ENCODE measurements at places on chromosomes 6 and 20.
A peak's percentile ranks its signal among the peaks of the same experiment; 100 is the strongest.

DNA sequence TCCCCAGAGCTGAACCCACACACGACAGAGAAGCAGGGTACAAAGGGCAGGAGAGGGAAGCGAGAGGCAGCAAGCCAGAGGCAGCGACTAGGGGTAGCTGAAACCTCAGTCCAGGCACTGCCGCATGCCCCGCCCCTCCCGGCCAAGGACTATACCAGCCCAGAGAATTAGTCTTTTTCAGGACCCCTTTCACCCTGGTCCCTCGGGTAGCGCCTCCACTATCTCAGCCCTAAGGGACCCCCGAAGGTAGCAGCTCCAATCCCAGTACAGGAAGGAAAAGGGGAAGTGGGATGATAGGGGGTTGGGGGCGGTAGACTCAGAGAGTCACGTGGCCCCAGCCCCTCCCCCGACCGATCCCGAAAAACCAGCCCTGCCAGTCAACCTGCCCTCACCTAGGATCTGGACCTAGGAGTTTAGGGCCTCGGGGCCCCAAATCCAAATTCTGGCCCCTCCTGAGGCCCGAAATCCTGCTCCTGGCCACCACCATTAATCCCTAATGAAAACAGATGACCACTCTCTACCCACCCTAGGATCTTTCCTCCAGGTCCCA lies 1.3 kb downstream of the RGL2 start:
- no peak for DNase-seq

DNA sequence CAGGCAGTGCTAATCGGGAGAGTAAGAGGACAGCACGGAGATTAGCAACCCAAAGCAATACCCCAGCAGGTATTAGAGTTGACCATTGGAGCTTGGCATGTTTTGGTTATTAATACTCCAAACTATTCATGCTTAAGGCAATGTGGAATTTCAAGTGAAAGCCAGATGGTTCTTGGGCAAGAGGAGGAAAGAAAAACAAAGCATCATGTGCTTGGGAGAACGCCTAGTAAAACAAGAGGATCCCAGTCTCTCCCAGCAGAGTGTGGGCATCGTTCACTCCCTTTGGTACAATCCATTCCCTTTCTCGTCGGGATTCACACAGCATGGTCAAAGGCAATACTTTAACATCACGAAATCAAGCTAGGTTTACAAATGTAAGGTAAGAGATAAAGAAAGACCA lies 349.8 kb downstream of the PRKN start:
- DNase-seq: no peak

DNA sequence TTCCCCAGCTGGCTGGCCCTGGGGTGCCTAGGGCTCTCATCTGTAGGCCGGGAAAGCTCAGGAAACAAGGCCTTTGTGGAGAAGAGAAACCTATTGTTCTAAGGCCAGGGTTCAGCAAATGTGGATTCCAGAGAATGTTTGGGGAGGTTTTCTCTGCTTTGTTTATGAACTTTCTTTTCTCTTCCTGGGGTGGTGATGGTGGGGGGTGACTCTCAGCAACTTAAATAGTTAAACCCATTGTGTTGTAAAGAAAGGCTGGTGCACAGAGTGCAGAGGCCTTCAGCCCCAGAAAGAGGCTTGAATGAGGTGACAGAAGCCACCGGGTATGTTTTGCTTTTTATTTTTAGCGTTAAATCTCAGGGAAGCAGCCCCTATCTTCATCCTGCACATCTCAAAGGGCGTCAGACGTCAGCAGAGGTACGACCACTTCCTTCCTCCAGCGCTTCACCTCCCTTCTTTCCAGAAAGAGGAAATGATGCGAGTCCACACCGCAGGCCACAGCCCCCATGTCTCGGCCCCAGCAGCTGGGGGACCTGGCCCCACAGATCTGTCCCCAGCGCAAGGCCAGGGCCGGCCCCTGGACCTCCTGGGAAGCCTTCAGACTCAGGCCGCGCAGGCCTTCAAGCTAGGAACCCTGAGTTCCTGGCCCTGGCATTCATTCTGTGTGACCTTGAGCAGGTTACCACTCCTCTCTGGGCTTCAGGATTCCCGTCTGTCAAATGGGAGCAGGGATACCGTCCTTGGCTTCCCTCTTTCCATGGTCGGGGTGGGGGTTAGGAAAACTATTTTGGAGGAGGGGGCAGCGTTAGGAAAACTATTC lies 605 bp upstream of the PPP1R16B start:
- no peak for DNase-seq

DNA sequence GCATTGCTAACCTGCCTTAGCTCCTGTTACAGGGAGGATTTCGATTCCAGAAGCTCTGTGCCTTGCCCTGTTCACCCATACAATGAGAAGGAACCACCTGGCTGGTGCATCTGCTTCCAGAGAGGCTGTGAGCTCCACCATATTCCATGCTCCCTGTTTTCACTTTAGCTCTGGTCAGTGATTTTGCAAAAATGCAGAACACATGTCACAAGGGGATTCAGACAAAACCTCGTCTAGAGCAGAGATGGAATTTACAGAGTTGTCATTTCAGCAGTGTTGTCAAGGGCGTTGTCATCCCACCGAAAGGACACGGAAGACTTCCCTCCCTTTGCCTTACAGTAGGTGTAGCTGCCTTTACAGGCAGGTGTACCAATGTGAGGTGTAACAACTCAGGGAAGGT lies 223.0 kb upstream of the ARID1B start:
- no peak for DNase-seq

GRCh38 chr20:20683481-20684321 lies 28.7 kb downstream of the RALGAPA2 start:
- no peak for DNase-seq

DNA sequence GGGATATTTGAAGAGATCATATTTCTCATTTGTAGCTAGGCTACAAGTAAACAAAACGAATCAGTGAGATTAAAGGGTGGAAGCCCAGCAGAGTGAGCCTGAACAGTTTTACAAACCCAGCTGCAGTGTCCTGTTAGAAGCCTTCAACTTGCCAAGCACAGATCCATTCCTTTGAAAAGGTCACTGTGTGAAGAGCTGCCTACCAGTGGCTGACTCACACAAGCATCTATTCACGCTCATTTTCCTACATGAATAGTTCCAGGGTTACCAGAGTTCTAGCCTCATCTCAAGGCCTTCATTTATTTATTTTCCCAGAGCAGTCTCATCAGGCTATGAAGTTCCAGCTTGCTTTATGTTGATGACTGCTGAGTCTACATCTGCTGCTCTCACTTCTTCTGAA lies 25.7 kb upstream of the MLIP start:
- peak; percentile 39 for DNase-seq

- DNase-seq: peak; percentile 74
Measured at GRCh38 chr20:62511915-62512610, 36.3 kb upstream of the GATA5 start.

DNA sequence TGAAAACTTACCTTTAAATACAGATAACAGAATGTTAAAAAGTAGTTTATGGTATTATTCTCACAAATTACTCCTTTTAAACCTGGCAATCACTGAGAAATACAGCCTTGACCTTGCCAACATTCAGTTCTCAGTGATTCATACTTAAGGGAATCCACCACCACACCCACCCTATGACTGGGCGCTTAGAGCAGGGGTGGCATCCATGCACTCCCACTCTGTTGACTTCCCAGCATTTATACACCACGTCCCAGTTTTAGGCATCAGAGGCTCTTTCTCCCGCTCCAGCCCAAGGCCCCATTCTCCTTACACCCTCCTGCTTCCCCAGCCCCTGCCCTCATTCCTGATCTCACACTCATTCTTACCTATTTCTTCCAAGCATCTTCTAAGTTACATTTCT lies 16.3 kb downstream of the TRAF3IP2 start:
- no peak for DNase-seq

DNA sequence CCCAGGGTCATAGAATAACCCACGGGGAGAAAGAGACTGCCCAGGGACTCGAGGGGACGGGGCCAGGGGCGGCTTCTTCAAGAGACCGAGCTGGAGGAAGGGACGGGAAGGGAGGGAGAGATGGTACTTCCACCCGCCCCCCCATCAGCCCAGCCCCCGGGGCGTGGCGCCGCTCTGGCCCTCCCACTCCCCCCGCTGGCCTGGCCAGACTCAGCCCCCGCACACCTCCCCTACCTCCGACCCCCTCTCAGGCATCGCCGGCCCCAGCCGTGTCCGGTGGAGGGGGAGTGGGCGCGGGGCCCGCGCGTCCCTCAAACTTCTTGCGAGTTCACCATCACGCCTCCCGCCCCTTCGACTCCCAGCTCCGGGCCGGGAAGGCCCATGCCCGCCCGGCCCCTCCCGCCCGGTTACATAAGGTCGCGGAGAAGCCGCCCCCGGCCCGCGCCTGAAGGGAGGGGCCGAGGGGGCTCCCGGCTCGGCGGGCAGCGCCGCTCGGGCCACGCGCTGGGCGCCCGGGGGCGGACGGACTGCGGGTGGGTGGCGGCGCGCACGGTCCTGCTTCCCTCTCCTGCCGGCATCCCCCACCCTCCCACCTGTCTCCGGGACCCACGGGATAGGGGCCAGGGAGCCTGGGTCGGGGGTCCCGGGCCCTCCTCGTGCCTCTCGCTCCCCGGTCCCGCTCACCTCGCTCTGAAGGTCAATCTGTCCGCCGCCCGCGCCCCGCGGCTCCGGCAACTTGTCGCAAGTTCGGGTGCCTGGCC lies 562 bp downstream of the TFEB start:
- DNase-seq: peak; percentile 92

GRCh38 chr20:61754976-61755778 lies 310.5 kb downstream of the TAF4 start:
- no peak for DNase-seq

DNA sequence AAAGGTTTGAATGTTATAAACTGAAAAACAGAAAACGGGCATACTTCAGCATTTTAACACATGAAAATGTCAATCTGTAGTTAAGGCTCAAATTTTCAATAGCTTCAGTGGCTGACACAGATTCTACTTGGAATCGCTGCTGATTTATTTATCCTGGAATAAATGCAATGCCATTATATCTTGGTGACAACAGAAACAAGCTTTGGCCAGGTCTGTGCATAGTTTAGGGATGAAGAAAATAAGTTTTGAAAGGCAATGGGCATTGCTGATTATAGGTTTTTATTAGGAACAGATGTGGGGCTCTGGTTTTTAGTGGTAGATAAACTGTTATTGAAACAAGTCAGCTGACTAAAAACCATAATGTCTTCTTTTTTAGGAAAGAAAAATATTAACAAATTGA lies 96.8 kb upstream of the SOX4 start:
- DNase-seq: no peak

DNA sequence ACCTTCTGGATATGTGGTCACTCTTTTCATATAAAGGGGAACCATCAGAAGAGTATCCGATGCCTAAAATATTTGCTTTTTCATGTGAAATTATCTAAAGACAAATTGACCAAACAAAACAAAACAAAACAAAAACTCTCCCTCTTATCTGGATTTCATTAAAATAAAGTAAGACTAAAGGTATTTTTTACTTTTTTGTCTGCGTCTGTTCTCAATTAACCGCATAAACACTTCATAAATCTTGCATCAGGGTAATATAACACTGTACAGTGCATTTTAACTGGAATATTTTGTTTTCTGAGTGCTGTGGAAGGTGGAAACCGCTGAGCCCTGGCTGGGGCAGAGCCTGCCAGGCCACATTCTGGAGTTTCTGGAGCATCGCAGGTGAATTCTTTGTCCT lies 234.1 kb upstream of the ZFP64 start:
- no peak for DNase-seq

- no peak for DNase-seq
Measured at GRCh38 chr20:45238139-45238538, 16.2 kb downstream of the SLPI start.

DNA sequence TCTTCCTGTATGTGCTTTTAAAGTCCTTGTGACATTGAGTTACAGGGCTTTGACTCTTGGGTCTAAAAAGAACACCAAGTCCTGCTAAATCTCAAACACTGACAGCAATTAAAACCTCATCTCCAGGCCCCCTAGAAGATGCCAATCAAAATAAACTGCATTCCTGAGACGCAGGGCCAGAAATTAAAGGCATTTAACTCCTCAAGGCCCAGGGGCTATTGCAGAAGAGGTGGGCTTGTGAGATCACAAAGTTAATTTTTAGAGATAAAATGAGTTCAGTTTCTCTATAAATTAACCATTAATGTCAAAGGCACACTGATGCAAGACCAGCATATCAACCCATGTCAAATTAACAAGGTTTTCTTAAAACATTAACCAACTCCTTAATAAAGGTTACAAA lies 145.6 kb upstream of the CARMIL1 start:
- DNase-seq: no peak

- DNase-seq: no peak
Measured at GRCh38 chr6:5676701-5677100, 330.0 kb downstream of the NRN1 start.

- no peak for DNase-seq
Measured at GRCh38 chr20:14055127-14055742, 59.9 kb downstream of the MACROD2 start.

GRCh38 chr20:1081891-1082290 lies 36.5 kb upstream of the PSMF1 start:
- no peak for DNase-seq

GRCh38 chr6:49072885-49073620 lies 390.0 kb downstream of the MMUT start:
- DNase-seq: no peak

- DNase-seq: no peak
Measured at GRCh38 chr20:25476106-25477013, 68.9 kb downstream of the GINS1 start.

DNA sequence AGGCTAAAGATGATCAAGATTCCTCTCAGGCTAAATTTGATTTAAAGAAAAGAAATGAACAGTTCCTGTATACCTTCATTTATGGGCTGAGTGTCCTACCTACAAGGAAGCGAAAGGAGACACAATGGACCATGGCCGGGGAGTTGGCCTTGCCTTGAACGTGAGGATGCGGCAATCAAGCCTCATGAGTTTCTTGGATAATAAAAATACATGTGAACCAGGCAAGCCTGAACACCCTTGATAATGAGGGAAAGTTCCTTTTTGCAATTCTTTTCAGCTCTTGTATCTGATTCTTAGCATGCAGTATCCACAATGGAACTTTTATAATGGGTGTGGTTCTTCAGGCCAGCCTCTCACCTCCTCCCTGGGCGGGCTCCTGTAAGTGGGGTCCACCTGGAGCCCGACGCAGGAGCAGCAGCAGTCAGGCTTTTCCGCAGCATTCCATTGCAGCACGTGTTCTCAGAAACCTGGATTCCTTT lies 83.8 kb downstream of the RNASET2 start:
- DNase-seq: no peak

- DNase-seq: no peak
Measured at GRCh38 chr6:141658696-141659095, 474.0 kb upstream of the GJE1 start.

DNA sequence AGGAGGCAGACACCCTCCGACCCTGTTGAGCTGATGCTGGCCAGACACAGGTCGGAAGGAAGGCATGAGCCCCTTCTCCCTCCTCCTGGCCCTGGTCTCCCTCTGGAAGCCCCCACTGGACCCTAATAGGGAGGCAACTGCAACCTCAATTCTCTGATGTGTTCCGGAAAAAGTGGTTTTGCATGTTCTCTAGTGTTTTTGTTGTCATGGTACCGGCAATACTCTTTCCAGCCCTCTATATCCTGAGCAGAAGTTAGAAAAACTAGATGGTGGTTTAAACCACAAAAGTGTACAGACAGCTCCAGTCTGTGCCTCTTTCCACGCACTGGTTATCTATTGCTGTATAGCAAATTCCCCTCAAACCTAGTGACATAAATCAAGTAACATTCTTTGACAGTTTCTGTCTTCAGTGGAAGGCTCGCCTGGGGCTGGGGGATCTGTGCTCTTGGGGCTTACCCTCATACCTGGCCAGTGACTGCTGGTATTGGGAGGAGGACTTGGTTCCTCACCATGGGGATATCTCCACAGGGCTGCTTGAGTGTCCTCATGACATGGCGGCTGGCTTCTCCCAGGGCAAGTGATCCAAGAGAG lies 37.0 kb downstream of the SYTL3 start:
- DNase-seq: no peak
